ENCODE measurements at places on chromosomes 13 and 19.
A peak's percentile ranks its signal among the peaks of the same experiment; 100 is the strongest.

DNA sequence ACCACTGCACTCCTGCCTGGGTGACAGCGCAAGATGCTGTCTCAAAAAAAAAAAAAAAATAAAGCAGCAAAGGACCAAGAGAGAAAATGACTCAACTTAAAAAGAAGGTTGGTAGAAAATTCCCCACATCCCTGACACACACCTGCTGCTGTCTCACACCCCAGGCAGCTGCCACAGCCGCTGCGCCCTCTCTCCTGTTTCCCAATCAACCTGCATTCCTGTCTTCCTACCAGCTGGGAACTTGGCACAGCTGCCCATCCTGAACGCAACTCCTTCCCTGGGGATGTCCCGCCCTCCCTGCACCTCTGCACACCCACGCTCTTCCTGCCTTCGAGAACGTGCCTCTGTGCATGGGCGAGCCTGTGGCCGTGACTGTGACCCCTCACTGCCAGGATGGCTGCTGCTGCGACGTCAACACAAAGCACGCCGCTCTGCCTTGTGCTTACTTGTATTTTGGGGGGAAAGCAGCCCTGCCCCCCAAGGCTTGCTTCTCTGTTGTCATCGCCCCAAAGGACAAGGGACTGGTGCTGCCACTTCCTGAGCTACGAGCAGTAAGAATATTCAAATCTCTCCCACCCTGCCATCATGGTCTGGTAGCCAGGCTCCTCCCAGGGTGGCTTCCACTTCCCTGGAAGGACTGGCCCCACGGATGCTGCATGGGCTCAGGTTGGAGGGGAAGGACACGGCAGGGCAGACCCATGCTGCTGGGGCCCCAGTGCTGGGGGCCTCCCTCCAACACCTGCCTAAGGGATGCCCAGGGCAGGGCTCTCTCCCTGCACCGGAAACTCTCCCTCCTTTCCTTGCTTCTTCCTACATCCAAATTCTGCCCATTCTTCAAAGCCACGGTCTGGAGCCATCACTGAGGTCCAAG, 20.7 kb downstream of the SH3GL1 start:
- DNase-seq = no peak

- DNase-seq = no peak
These were observed 73.9 kb upstream of the GPR183 start for GRCh38 chr13:99380921-99381645.

DNA sequence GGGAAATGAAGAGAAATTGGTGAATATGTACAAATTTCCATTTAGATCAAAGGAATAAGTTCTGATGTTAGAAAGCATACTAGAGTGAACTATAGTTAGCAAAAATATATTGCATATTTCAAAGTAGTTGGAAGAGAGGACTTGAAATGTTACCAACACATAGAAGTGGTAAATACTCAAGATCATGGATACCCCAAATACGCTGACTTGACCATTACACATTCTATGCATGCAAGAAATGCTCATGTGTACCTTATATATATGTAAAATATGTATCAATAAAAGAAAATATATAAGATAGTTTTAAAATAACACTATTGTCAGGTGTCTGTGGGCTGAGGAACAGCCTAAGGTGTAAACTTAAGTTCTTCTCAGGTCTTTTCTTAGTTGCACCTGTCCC, 14.6 kb upstream of the ZNF491 start:
- no peak for DNase-seq

DNA sequence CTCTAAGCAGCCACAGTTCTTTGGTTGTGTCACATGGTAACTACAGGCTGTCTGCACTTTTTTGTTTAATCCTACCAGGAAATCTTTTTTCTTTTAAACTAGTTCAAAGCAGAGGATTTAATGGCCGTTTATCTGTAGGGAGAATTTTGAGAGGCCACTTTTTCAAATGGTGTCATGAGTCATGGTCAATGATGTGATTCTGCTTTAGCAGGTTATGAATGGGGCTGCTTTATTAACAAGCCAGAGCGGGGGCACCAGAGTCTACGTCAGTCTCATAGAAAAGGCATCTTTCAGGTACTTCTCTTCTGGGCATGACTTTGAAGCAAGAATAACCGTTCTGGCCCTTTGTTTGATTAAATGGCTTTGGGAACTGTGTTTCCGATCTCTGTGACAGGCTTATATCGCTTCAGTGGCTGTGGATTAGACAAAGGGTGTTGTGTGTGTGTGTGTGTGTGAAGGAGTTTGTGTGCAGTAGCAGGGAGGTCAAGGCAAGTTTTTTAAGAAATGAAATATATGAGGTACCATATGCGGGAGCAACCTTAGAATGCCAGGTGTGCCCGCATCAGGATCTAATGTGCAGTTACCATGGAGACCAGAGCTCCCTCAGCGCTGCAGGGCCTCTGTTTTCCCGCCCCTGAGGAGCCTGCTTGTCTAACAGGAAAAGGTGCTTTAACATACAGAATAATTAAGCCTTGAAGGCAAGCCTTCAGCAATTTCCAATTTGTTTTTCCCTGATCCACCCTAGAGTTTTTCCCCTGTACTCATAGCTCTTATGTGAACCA, 120.5 kb downstream of the KATNAL1 start:
- DNase-seq = no peak

GRCh38 chr19:12938779-12939601, 581 bp downstream of the CALR start:
- peak; percentile 25 for DNase-seq

GRCh38 chr19:16660763-16661479, at the start of gene TMEM38A:
Gene TMEM38A, plus strand, starts transcription at chr19:16661139. Its CDS starts 79 bp downstream, at chr19:16661218.
- DNase-seq = no peak

GRCh38 chr13:31349156-31349555, 149.4 kb downstream of the B3GLCT start:
- no peak for DNase-seq

DNA sequence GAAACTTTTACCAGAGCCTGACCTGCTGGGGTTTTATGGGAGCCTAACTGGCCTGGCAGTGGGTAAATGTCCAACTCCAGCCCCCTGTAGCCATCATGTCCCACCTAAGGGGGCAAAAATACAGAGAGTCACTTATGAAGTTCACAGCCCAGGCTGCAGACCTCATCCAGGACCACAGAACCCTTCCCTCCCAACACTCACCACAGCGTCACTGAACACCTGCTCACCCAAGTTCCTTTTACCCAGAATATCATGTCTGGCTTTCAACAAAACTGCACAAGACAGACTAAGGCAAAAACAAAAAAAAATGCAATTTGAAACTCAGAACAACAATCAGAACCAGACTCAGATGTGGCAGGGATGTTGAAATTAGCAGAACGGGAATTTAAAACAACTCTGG, 6.4 kb downstream of the CEACAM3 start:
- no peak for DNase-seq

GRCh38 chr13:68608147-68608546, 1378.0 kb upstream of the PCDH9 start:
- no peak for DNase-seq

DNA sequence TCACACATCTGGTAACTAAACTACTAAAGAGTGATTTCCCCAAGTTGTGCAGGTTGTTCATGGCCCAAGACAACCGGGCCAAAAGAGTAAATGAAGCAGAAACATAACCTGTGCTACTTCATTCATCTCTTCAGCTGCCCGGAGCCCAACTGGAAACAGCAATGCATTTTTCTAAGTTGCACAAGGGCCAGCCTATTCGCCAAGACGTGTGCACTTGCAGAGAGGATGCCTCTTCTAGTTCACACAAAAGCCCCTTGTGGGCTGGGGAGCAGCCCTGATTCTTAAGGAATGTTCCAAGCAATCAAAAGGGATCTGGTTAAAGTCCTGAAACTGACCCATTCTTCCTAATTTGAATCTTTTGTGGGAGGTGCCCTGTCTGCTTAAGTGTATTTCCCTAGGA, 275.8 kb downstream of the SHISA2 start:
- DNase-seq = no peak

GRCh38 chr19:14545716-14546082, 16.3 kb downstream of the TECR start:
- DNase-seq = no peak

- no peak for DNase-seq
These were observed 1146.1 kb downstream of the EFNB2 start for GRCh38 chr13:105389373-105389772.

DNA sequence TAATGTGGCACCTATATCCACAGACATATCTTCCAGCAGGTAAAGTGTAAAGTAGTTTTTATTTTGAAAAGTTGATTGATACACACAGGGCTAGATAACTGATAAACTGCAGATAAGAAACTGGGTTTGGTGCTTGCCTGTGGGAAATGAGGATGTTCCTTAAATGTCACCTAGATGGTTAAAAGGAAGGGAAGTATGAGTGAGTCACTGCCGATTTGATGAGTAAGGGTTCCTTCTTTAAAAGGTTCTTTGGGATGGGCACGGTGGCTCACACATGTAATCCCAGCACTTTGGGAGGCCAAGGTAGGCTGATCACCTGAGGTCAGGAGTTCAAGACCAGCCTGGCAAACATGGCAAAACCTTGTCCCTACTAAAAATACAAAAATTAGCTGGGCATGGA, 73.8 kb upstream of the FRY start:
- DNase-seq = no peak

DNA sequence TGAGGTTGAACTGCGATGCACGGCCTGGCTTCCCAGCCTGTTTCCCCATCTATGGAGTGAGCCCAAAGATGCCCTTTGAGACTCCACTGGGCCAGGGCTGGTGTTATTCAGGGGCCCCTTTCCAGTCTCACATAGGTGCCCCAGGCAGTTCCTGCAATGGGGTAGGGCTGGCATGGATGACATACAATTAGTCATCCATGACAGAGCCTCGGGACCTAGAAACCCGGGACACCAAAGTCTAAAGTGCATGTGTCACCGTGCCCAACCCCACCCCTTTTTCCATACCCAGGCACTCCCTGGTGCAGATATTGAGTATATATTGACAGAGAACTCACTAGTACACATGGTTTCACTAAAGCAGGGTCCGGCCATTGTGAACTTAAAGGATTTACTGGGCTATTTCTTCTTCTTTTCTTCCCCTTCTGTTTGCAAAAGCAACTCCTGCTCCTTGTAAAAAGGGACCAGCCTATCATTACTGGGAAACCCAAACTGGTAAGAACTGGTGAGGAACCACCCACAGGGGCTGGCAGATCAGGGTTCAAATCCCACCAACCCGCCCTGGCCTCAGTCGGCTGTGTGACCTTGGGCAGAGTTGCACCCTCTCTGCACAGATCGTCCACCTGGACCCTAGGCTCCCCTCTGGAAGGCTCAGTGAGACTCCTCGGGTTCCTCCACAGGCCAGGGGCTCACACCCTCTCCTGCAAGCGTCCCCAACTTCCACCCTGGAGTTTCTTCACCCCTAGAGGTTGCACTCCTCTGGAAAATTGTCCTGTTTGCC, 2.7 kb downstream of the B3GNT3 start:
- DNase-seq = peak; percentile 66

DNA sequence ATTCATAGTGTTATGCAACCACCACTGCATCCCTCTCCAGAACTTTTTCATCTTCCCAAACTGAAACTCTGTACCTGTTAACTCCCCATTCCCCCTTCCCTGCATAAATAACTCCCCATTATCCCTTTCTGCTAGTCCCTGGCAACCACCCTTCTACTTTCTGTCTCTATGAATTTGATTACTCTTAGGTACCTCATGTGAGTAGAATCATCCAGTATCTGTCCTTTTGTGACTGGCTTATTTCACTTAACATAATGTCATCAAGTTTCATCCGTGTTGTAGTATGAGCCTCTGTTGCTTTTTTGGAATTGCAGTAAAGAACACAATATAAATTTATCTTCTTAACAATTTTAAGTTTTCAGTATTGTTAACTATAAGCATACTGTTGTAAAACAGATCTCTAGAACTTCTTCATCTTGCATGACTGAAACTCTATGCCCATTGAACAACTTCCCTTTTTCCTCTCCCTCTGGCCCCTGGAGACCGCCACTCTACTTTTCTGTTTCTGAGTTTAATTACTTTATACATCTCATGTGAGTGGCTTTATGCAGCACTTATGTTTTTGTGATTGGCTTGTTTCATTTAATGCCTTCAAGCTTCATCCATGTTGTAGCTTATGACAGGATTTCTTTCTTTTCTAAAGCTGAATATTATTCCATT, 87.3 kb upstream of the ABCC4 start:
- no peak for DNase-seq

DNA sequence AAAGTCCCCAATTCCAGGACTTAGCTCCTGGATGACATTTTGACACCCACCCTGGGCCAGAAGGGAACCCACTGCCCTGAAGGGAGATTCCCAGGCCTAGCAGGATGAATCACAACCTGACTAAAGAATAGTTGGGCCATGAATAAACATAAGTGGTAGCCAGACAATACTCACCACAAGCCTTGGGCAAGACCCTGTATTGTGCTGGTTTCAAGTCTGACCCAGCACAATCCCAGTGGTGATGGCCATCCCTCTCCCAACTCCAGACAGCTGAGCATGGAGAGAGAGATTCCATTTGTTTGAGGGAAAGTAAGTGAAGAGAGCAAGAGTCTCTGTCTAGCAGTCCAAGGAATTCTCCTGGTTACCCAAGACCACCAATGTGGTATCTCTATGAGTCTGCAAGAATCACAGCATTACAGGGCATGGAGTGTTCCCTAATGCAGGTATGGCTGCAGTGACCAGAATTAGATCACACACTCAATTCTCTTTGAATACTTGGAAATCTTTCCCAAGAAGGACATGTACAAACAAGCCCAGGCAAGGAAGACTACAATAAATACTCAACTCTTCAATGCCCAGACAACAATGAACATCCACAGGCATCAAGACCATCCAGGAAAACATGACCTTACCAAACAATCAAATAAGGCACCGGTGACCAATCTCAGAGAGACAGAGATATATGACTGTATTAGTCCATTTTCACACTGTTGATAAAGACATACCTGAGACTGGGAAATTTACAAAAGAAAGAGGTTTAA, 158.0 kb downstream of the VWA8 start:
- peak; percentile 68 for DNase-seq

DNA sequence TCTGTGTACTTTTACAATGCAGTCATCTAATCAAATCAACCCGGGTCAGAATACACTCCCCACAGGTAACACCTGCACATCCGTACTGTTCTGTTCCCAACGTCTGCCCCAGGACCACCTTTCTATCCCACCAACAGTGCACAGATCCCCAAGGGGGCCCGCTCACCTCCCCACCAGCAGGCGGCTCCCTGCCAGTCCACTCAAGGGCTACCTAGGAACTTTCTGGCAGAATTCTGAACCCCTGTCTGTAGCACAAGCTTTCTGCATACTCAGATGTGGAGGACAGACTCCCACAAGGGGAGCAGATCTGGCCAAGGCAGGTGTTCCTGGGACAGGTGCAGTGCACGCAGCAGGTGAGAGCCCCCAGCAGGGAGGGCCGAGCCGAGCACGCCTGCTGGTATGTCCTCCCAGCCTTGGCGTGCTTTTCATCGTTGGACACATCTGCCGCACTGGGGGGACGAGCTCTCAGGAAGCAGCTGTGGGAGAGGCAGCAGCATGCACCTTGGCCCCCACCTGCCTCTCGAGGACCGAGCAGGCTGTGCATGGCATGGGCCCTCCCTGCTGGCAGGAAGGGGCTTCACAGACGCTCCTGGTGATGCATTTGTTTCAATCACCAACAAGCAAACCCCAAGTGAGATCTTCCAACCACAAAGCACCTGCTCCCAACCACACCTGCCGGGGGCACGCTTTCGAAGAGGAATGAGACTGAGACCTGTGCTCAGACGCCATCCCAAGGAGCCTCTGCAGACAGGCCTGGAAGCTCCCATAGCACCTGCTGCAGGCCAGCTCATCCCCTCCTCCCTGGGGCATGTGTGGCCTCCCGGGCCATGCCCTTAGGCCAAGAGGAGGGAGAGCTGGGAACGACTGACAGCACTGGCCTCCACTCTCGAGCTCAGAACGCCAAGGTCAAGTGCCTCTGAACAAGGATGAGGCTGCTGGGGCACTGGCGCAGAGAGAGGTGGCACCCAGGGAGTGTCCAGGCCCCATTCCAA, 35.9 kb downstream of the RAB20 start:
- no peak for DNase-seq
